Activated CD4-positive, alpha-beta T cell treated with anti-CD3 and anti-CD28 coated beads, Interleukin-2, amount 50 U/mL, for 24 hours (primary cell): ENCODE measurements at places on chromosomes 2 and 18.

DNA sequence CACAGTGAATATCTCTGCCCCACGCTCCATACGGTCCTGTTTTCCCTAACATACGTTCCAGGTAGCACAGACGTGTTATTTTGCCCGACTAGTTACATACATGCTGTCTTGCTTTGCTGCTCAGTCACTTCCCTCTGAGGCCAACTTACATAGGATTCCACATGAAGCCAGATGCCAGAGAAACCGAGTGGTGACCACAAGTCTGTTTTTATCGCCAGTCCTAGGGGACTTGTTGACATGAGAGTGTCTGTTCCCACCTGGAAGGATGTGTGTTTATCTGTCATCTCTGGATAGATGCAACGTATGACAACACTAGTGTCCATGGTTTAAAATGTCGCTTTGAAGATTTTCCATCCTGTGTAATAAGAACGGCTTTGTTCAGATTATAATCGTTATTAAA lies 32.6 kb downstream of the PMAIP1 start:
- no peak for DNase-seq

- DNase-seq: no peak
Measured at GRCh38 chr18:2847317-2848246, 776 bp downstream of the EMILIN2 start.

DNA sequence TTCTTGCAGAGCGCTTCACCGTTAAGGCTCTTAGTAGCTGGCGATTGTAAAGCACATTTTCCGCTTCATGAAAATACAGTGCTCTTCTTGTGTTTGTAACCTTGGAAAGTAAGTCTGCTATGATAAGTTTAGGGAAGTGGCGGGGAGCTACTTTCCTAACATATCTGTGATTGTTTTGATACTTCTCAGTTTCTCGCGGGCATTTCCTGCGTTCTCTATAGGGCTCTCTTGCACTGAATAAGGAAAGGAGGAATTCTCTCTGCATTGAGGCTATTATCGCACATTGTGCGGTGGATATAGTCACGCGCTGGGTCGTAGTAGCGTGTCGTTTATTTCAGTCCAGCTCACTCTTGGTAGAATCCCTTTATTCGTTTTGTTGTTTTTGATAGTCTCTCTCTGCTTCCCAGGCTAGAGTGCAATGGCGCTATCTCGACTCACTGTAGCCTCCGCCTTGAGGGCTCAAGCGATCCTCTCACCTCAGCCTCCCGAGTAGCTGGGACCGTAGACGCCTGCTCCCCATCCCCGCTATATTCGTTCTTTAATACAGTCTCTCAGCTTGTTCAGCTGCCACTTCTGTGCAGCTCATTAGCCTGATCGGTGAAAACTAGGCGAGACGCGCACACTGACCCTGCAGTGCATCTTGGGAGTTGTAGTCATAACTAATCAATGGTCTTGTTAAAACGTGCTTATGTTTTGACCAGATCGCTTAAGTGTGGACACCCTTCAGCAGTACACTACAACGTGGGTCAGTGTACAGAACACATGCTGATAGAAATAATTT lies 1.0 kb upstream of the PPP4R3B start:
- peak; percentile 42 for DNase-seq

- no peak for DNase-seq
Measured at GRCh38 chr2:231104115-231104713, 20.6 kb downstream of the HTR2B start.

DNA sequence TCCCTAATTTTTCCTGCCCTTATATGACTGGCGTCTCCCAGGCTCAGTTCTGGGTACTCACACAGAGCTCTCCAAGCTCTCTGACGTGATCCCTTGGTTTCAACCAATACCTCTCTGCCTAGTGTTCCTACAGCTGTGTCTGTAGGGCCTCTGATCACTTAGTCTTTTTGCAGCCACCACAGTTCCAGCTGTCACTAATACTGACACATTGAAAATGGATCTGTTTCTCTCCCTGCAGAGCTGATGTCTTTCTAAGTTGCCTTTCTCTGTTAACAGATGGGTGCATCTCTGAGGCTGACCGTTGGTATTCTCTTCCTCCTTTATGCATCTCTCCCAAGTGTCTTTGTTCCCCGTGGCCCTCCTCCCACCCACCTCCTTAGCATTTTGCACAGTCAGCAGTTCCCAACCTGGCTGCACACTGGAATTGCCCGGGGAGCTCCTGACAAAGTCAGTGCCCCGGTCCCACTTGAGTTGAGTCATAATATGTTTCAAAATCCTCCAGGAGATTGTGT lies 62.5 kb downstream of the CERS6 start:
- no peak for DNase-seq

DNA sequence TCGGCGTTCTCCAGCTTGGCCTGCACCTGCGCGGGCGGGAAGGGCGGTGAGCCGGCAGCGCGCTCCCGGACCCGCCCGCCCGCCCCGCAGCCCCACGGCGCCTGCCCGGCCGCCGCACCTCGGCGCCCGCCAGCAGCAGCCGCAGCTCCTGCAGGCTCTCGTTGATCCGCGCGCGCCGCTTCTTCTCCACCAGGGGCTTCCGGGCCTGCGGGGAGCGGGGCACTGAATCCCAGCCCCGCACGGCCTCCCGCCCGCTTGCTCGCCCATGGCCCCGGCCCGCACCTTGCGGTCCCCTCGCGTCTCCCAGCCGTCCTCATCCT lies 335 bp downstream of the HES6 start:
- no peak for DNase-seq
